Activated CD8-positive, alpha-beta memory T cell treated with anti-CD3 and anti-CD28 coated beads for 1 hour (primary cell): ENCODE measurements at places on chromosomes 2 and 18.

DNA sequence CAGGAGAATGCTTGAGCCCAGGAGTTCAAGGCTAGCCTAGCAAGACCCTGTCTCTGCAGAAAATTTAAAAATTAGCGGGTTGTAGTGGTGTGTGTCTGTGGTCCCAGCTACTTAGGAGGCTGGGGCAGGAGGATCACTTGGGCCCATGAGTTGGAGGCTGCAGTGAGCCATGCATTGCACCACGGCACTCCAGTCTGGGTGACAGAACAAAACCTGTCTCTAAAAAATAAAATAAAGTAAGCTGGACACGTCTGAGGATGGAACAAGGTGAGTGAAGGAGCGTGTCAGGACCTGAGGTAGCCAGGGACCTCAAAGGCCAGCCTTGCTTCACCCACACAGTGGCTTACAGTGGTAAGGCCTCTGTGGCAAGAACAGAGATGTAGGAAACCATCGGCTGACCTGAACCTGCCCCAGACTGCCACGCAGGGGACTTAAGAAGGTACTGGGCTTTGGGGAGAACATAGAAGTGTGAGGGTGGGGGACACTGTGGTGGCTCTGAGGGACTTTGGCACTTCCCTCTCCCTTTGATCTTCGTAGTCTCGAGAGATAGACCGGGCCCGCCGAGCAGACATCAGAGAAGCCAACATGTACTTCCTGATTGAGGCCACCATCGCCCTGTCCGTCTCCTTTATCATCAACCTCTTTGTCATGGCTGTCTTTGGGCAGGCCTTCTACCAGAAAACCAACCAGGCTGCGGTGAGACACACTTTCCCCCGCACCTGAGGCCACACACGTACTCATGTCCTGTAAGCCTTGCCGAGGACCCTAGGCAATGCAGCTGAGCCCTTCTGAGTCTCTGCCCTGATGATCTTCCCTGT, 7.5 kb downstream of the SLC11A1 start:
- no peak for DNase-seq

DNA sequence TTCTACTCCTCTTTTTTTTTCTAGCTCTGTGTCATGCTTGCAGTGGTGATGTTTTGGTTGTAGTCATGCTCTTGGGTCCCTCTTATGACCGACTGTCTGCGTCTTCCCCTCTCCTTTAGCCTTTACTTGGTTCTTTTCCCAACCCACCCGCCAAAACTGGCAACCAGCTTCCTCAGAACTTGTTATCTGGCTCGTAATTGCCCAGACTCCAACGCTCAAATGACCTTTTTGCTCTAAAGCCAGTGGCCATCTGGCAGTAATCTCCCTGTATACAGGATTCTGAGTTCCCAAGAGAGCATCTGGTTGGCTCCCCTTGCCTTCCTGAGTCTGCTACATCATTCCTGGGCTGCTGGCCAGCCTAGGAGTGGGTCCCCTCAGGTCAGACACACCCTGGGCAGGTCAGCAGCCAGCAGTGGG, 147.2 kb downstream of the MGAT5 start:
- no peak for DNase-seq

DNA sequence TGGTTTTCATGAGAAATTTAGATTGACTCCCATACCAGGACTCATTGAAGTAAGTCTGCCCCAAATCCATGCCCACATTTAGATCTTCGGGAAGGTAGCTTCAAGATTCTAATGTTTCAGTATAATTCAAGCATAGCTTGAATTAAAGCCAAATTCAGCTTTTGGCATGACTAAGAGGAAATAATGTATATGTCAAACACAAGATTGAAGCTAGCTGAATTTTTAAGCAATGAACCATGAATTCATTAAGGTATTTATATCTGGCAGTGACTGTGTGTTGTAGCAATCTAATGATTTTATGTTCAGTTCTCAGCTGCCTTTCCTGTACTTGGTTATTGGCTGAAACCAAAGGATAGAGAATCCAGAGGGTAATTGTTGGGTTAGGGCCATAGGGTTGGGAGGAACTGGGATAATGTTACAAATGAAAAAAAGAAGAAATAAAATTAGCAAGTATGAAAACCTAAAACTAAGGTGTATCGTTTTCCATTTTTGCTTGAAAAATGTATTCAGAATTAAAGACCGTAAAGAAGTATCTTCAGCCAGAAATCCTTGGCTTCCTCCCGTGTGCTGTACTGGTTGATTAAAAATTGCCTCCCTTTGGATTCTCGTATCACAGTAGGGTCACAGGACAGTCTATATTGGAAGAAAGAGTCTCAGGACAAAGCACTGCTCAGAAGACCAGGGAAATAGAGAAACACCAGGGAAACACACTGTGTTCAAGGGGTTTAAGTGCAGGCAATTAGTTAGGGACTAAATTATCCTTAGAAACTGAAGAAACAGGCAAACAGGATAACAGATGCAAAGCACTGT, 119.0 kb upstream of the FN1 start:
- DNase-seq = no peak

- no peak for DNase-seq
These were observed 168.8 kb downstream of the RTP5 start for GRCh38 chr2:242038166-242038927.

- no peak for DNase-seq
These were observed 273.1 kb downstream of the TSN start for GRCh38 chr2:122028371-122029100.

DNA sequence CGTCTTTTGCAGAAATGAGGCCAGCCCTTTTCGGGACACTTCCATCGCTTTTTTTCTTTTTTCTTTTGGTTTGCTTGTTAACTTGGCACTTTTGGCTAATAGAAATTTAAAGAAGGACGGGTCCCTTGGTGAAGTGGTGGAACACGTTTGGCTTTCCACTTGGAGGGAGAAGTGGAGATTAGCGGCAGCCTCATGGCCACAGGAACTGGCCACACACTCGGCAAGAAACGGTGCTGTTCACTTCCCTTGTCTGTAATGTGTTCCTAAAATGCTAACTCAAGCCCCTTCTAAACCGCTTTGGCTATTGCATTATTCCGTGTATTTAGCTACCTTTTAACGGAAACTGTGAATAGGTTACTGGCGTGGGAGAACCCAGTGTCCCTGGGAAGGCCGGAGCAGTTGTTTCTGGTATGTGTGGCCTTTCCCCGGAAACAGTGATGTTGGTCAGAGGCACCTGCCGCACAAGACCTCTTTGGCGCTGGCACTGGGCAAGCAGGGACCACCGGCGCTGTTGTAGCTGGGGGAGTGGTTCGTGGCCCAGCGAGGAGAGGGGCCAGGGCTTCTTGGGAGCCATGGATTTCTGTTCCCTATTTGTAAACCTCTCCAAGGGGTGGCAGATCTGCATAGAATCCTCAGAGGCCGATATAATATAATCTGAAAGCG, 981 bp downstream of the RAMP1 start:
- DNase-seq = no peak

- no peak for DNase-seq
These were observed 10.7 kb downstream of the TFPI start for GRCh38 chr2:187543488-187543887.

DNA sequence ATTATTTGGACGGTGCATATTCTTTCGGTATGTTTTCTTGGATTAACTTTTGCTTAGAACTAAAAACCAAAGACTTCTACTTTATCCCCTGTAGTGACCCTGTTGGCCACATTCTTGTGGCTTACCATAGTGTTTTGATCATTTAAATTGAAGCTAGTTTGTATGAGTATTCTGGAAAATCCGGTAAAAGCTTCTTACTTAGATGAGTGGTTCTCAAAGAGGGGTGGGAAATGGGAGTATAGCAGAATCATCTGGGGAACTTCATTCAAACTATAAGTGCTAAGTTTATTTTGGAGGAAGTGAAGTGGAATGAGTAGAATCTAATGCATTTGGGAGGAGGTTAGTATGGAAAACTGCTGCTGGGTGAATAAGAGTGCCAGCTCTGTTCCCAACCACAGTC, 3.8 kb downstream of the PPP1CB start:
- DNase-seq = no peak

- DNase-seq = no peak
These were observed 40.9 kb downstream of the TWIST2 start for GRCh38 chr2:238888781-238889180.

- DNase-seq = no peak
These were observed 25.2 kb upstream of the HNMT start for GRCh38 chr2:137939026-137939425.

DNA sequence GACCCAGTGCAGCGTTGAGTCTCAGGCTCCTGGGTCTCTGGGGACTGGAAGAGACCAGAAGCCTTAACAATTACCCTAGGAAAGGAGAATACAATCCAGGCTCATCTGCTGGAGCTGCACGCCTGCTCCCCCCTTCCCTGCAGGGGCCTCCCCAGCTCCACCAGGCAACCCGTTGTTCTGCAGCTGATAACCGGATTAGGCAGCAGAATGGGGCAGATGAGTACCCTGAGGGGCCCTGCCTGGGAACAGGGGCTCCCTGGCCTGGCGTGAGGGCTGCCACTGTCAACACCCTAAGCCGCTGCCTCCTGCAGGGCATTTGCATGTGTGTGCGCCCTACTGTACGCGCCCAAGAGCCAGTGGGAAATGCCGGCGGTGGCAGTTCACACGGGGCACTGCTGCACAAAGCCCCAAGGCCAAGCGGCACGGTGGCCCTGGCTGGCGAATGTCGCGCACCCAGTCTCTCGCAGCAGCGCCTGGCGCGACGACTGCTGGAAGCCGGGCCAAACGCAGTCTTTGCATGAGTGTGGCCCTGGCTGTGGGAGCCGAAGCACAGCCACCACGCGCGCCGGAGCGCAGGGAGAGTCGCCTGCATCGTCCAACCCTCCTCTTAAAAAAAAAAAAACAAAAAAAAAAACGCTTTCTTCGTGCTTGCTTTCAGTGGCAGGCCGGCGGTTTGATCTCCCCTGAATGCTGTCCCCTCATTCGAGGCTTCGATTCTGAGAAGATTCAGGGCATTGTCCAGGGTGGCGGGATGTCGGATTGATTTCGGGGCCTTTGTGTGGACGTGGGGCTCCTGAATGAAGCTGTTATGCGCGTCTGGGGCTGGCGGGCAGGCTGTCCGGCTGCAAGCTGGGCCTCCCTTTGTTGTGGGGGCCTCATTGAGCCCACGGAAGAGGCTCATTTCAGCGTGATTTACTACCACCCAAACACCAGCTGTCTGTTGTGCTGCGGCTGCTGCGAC, 63.8 kb downstream of the SETBP1 start:
- DNase-seq = no peak

DNA sequence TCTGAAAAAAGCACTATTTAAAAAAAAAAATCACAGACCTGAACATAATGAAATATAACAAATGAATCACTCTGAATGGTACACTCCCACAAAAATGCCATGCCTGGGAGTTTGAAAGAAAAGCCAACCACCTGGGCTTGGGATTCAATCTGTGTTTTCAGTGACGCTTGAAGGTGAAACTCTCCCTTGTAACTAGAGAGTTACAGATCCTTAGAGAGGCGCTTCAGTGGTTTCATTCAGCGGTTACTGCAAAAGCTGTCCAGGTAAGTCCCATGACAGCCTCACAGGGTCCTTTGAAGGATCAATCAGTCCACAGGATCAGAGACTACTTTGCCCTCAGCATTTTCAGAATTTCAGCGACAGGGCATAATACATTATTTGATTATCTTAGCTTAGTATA, 627.3 kb downstream of the IRS1 start:
- no peak for DNase-seq

- DNase-seq = no peak
These were observed 1.4 kb downstream of the DNAJC10 start for GRCh38 chr2:182717416-182717815.

DNA sequence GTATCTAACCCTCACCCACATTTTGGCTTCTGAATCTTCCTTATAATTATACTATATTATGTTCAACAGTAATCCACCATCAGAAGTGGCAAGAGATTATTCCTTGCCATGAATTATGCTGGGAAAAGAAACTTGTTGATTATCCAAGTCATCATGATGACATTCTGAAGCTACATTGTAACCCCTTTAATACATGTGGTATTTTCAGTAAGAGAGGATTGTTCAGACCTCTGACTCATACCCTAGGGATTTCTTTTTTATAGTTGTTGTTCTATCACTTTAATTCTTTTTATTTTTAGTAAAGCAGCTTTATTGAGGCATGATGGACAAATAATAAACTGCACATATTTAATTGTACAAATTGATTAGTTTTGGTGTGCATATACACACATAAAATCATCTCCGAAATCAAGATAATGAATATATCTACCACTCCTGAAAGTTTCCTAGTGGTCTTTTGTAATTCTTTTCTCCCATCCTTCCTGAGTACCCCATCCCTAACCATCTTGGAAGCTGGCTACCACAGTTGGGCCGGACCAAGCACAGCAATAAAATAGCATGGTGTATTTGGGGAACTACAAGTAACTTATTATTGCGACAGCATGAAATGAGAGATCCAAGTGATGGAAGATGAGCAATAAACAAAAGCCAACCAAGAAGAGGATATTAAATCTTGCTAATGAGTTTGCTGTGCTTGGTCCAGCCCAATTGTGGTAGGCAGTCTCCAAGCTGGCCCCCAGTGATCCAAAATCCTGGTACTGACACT, 159.9 kb downstream of the BARD1 start:
- DNase-seq = no peak

DNA sequence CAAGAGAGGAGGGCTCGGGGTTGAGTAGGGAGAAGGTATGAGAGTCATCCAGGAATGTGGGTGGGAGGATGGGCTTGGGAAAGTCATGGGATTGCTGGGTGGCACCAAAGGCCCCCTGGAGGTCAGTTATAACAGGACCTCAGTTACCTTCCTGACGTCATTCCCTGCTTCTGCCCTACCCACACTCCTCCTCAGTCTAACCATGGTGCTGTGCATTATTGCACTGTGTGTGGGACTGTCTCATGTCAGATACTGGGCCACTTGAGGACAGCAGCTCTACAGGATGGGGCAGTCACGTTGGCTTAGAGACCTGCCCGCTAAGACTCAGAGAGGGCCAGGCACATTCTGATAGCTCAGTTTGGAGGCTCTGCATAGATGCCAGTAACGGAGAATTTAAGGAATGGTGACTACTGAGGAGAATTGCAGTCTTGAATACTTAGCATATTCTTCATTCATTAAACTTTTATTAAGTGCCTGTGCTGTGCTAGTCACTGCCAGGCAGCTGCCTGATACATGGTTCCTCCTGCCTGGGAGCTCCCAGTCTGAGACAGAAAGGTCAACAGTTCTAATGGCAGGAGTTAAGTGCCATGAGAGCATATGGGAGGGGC, 90.5 kb downstream of the LAMA3 start:
- DNase-seq = no peak

- DNase-seq = no peak
These were observed 22.9 kb upstream of the CUL3 start for GRCh38 chr2:224608104-224608503.

- DNase-seq = no peak
These were observed 20.9 kb upstream of the ROCK2 start for GRCh38 chr2:11365096-11365879.

DNA sequence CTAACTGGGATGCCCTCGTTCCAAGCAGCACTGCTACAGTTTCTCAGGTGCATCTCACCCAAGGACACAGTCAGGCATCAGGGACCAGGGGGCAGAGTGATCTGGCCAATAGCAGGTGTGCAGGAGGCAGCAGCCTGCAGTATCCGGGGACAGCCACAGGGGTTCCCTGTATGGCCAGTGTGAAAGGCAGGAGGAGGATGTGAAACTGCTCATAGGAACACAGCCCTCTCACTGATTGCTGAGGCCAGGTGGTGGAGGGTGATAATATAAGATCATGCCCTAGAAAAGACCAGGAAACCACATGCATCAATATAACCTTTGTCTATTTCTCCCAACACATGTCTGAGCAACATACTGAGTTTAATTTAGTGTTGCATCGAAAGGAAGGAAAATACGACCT, 112.7 kb upstream of the TACR1 start:
- no peak for DNase-seq
